ENCODE measurements at places on chromosomes 2 and 18.
A peak's percentile ranks its signal among the peaks of the same experiment; 100 is the strongest.

DNA sequence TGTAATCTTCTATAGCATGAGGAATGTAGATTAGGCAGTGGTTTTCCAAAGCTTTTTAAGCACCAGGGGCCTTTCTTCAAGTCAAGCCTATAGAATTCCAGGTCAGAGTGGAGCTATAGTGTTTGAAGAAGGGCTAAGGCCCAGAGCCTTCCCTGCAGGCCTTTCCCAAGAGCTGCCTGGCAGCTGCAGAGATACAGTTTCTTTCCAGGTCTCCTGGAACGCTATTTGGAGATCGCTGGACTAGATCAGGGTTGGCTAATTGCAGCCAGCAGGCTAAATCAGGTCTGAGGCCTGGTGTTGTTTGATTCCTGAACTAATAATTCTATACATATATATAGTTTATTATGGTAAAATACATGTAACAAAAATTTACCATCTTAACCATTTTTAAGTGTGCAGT lies 319.0 kb upstream of the SPRED2 start:
- no peak for DNase-seq

DNA sequence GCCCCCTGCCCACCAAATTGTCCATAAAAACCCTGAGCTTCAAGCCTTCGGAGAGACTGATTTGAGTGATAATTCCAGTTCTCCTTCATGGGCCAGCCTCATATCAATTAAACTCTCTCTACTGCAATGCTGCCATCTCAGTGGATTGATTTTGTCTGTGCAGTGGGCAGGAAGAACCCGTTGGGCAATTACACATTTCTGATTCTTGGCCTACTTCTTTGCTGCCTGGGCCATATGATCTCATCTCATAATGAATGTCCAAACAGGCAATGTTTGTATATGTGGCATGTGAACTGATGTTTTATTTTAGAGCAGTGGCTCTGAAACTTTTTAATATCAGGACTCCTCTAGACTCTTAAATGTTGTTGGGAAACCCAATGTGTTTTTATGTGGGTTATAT lies 101.2 kb upstream of the SLC38A11 start:
- DNase-seq: no peak

- DNase-seq: no peak
Measured at GRCh38 chr2:205740381-205740780, 58.1 kb downstream of the NRP2 start.

DNA sequence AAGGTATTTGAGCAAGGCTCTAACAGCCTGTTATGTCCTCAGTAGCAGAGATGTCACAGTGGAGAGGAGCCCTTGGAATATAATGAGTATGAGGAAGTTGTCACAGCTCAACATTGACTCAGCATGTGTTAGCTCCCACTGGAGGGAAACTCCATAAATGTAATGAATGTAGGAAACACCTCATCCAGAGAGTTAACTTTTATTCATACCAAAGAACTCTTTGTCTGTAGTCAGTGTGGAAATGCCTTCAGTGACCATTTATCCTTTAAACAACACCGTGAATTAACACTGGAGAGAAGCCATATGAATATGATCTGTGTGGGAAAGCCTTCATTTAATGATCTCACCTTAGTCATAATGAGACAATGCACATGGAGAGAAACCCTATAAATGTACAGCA lies 59.7 kb downstream of the CYP1B1 start:
- no peak for DNase-seq

GRCh38 chr2:183998041-183998796 lies 600.1 kb upstream of the ZNF804A start:
- no peak for DNase-seq

DNA sequence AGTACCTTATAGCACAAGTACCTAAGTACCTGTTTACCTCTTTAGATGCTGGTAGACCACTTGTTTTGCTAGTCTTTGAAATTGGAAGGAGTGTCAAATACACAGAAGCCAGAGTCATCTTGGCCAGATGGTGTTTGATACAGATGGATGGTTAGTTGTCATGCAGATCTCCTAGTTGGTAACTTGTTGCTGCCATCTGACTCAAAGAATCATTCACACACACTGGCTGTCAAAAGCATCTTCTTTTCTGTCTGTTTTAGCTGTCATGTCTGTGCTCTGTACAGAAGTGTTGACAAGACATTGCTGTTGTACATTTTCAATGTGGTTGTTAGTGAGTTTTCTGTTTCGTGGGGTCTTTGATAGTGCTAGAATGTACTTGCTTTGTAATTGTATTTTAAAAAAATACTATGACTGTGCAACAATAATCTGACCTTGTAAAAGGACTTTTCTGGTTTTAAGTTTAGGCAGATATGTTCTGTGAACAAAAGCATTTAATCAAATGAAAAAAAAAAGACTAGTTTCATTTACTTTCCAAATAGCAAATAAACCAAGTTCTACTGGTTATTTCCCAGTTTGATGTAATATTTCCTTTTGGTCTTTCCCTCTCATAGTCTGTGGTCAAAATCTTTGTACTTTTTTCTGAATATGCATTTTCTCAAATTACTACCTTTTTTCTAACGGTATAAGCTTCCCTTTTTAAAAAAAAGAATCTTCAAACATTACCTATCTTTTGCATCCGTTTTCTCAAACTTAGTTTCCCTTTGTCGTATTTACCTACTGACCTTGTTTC lies 39.9 kb downstream of the TANK start:
- DNase-seq: no peak

DNA sequence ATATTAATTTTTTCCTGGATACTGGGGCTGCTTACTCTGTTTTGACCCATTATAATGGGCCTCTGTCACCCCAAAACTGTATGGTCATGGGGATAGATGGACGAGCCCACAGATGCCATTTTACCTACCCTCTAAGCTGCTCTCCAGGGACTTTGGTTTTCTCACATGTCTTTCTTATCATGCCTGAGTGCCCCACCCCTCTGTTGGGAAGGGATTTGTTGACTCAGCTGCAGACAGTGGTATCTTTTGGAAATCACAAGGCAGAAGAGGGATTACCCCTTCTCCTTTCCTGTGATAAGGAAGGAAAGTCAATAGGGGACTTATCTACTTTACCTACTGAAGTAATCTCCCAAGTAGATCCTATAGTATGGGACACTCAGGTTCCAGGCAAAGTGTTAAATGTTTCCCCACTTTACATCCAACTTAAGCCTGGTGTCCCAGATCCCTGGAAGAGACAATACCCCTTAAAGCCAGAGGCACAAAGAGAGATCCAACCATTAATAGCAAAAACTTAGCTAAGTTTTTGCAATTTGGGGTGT lies 182.7 kb downstream of the RNF152 start:
- no peak for DNase-seq

DNA sequence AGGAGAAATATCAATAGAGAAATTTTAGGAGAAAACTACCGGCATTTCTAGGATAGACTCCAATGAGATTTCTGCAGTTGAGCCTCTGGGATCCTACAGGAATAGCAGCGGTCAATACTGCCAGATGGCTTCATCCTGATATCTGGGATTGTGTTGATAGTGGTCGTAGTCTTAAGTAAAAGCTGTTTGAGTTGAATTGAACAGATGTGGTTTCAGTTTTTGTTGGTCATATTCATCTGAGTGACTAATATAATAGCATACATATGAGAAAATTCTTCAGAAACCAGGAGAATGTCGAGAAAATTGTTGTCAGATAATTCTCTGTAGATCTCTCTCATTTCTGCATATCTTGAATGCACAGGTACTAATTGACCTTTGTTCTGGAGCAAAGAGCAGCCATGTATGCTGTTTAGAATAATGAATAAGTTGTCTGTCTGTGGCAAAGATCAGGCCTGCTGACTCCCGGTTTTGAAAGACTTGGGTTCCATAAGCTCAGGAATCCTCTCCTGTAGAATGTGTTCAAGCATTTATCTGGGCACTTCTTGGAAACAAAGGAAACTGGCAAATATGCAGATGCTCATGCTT lies 288.1 kb downstream of the TMX3 start:
- no peak for DNase-seq

DNA sequence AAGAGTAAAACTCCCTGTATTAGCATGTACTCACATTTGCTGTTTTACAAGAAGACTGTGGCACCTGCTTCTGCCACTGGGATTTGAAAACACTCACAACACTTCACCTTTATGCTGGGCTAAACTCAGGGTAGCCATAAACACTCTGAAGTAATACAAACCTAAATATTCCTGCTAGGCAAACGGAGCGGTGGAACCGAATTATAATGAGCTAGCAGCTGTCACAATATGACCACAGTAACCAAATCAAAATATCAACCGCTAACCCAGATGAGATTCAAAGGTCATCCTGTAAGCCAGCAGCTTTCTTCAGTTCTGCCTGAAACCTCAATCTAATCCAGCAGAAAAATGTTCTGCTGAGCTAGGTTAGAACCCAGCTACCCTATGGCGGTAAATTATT lies 132.1 kb downstream of the TCF4 start:
- DNase-seq: no peak

DNA sequence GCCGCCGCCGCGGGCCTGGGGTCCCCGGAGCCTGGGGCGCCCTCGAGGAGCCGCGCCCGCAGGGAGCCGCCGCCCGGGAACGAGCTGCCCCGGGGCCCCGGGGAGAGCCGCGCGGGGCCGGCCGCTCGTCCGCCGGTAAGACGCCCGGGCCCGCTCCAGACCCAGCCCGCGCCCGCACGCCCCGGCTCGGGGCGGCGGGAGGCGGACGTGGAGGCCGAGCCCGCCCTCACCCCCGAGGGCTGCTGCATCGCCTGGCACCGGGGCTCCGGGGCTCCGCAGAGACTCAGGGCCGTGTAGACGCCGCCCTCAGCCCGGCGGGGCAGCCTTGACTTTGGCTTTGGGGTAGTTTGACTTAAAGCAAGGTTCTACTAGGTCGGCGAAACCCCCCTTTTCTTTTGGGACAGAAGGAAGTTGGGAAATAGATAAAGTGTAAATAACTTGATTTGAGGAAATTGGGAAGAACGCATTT lies 335 bp downstream of the ERFE start:
- DNase-seq: no peak

DNA sequence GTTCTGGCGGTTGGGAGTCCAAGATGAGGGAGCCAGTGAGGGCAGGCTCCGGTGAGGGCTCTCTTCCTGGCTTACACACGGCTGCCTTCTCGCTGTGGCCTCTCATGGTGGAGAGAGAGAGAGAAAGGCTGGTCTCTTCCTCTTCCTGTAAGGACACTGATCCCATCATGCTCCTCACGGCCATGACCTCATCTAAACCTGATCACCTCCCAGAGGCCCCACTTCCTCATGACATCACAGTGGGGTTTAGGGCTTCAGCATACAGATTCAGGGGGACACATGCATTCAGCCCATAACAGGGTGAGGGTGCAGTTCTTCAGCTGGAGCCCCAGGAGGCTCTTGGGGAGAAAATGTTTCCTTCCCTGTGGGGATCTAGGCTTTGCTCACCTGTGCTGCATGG lies 29.2 kb downstream of the AGAP1 start:
- DNase-seq: no peak

DNA sequence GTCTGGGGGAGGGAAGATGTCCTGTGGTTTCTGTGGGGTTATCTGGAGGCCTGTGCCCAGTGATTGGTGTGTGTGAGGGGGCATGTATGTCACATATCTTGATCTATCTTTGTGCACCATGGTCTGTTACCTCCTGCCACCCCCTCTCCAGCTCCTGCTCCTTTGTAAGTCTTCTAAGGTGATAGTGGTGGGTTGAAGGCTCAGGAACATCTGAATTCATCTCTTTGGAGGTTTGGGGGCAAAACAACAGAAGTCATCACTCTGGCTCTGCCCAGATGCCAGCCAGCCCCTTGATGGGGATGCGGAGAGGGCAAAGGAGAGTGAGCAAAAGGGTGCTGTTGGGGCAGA lies 2.7 kb upstream of the WNT6 start:
- no peak for DNase-seq

GRCh38 chr2:32715981-32716380 lies 88.1 kb downstream of the TTC27 start:
- DNase-seq: no peak

DNA sequence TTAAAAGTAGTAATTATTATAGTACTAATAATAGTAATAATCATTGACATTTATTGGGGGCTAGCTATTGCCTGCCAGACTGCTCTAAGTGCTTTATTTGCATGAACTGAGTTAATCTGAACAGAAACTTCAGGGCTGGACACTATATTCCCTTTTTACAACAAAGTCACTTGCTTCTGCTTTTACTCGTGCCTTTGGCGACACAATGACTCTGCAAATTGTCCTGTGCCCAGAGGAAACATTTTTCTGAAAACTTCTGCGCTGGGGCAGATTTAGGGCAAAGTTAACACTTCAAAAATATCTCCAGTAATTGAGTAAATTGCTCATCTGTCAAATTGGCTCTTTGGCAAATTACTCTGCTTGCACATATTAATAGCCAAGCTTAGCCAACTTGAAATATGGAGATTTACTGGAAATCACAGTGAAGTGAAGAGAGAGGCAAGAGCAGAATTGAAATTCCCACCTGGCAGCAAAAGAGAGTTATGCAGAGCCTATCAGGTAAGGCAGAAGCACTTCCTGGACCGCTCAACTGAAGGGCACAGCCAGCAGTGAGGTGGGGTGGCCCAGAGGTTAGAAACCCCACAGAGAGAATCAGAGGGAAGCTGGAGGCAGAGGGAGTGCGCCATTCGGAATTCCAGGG lies 36.3 kb downstream of the BMP10 start:
- DNase-seq: no peak

- DNase-seq: no peak
Measured at GRCh38 chr2:150880986-150881385, 380.7 kb downstream of the RBM43 start.

DNA sequence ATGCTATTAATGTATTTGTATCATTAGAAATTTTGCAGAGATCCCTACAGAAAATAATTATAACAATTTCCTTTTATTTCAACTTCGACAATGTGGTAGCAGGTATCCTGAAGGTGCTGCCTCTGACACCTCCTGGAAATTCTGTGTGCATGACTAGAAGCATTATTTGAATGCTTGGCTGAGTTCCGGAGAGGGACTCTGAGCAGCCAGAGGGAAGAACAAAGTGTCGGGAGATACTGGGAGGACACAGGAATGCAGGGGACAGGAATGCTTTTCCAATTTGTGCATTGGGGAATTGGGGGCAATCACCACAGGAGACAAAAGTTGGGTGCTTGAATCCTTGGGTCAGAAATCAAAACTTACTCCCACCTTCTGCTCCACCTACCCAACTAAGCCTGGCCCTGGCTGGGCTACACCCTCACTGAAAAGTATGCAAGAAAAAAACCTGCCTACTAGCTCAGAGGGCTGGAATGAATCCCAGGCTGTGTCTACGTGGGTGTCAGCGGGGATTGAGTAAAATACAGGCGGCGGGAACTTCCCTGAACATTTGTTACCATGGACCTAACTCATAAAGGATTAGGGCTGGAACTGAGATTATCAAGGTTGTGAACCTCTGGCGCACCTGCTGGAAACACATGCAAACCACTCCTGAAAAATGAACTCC lies 299.3 kb downstream of the SOX11 start:
- DNase-seq: peak; percentile 19

DNA sequence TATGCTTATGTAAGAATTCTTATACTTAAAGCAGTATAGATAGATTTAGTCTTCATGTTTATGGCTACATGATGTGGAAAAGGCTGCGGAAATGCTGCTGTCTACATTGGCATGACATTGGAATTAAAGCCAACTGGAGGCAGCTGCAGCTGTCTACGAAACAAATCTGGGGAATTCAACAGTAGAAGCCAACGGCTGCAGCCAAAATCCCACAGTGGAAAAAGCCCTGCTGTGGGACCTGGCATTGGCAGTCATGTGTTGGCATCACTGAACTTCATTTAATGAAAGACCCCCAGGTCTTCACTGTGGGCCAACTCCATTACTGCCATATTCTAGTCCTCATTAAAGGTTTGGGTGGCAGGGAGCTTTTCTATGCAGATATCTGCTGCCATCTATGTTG lies 223.6 kb downstream of the SLC8A1 start:
- no peak for DNase-seq
